ENCODE measurements at places on chromosomes 5 and 9.

DNA sequence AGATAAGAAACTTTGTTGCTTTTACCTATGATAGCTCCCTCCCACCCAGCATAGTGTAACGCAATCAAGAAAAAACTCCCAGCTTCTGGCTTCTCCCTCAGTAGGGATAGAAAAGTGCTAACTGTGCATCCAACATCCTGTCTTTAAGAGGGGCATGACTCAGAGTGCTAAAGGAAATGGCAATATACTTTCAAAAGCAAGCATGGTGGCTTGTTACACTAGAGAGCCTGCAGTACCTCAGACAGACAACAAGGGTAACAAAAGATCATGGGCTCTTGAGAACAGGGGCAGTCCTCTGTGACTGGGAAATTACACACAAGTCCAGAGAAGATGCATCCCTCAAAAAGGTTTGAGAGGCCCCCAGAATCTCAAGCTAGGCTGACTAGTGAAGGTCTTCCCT is 37.8 kb downstream of the PRELID2 start:
- no peak for DNase-seq

GRCh38 chr5:2415678-2416077 is 335.8 kb downstream of the IRX2 start:
- DNase-seq: no peak

DNA sequence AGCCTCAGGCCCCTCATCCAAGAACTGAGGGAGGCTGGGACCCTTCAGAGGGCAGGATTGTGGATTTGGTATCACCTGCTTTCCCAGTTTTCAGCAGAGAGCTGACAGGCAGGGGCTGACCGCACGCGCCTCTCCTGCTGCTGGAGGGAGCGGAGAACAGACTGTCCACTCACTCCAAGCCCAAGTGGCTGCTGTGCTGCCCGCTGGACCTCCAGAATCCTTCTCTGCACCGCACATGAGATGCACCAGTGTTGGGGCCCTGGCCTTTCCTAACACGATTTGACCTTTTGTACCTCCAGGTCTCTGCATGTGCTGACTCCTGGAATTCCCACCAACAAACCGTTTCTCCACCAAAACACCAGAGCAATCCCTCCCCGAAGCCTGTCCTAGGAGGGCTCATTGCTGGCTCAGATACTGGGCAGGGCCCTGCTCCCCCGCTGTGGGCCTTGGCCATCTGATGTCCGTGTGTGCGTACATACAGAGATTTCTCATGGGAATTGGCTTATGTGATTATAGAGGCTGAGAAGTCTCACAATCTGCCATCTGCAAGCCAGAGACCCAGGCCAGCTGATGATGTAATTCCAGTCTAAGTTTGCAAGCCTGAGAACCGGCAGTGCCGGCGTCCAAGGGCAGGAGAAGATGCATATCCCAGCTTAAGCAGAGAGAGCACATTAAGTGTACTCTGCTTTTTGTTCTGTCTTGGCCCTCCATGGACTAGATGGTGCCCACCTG is 141.7 kb downstream of the GADD45G start:
- DNase-seq: no peak

DNA sequence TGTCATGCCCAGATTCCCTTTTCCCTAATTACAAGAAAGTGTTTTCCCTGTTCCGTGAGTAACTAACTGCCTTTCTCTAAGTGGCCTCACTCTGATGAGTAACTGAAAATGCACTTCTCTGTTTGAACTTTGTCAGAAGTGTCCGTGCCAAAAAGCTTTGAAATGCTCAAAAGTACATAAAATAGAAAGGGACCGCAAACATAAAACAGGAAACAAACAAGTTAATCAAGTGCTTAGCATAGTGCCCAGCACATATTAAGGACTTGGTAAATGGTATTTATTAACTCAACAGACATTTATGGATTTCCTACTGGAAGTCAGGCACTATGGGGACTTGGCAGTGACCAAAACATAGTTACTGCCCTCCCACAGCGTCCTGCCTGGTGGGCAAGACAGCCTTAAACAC is 22.3 kb downstream of the AQP3 start:
- no peak for DNase-seq

DNA sequence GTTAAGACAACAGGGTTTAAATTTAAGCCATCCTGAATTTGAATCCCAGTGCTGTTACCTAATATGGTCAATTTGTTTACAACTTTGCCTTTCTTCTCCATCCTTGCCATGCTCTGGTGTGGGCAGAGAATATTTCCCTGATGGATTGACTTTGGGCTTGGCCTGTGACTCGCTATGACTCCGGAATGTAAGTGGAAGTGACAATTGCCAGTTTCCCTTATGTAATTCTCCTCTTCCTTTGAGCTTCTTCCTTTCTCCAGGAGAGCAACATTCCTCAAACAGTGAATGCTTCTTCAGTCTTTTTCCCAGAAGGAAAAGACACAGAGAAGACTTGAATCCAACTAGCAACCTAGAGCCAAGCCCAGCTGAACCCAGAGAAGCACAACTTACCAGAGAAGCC is 159.1 kb downstream of the LURAP1L start:
- no peak for DNase-seq

GRCh38 chr9:105150991-105151685 is 93.3 kb upstream of the SLC44A1 start:
- DNase-seq: no peak

DNA sequence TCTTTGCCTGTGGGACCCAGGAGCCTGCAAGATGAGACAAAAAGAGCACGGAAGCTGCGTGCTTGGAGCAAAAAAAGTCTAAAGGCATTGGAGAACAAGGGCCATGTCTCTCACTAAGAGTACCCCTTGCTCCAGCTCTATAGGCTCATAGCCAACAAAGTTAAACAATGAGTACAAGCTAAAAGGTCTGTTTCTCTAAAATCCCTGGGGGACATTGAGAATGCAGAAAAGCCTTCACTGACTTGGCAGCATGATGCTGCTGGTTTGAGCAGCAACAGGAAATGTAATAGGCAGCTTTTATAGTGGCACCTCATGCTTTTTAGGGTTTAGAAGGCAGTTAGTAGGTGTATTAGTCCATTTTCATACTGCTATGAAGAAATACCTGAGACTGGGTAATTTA is 287.5 kb downstream of the SMARCA2 start:
- DNase-seq: no peak

DNA sequence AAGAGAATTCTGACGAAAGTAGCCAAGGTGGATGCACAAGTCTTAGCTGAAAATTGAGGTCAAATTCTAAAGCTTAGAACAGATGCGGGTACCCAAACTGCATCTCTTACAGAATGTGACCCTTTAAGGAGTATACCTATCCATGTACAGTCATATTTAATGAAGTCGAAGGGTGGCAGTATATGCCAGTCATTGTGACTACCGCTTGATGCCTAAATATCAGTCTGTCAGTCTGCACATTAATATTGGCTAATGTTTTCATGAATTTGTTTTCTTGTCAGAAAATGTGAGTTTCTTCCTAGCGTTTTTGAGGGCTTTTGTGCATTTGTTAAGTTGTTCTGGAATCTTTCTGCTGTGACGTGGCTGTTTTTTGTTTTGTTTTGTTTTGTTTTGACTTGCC is 264.5 kb upstream of the ELAVL2 start:
- no peak for DNase-seq

- no peak for DNase-seq
These were observed 57.6 kb downstream of the MLLT3 start for GRCh38 chr9:20564650-20565049.

DNA sequence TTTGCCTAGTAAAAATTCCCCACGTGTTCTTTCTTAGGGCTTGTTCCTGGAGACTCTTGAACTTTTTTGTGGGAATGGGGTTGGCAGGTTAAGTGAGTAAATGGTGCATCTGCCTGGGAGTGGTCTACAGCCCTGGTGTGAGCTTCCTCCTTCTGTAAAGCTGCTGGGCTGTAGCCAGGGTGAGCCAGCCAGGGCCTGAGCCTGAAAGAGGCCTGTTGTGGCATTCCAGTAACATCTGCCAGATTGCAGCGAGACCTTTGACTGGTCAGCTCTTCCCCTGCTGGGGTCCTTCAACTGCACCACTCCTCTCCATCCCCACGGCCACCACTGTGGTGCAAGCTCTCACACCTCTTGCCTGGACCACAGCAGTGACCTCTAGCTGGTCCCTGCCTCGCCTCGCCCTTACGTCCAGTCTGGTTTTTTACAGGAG is 47.5 kb downstream of the SLC22A5 start:
- no peak for DNase-seq

DNA sequence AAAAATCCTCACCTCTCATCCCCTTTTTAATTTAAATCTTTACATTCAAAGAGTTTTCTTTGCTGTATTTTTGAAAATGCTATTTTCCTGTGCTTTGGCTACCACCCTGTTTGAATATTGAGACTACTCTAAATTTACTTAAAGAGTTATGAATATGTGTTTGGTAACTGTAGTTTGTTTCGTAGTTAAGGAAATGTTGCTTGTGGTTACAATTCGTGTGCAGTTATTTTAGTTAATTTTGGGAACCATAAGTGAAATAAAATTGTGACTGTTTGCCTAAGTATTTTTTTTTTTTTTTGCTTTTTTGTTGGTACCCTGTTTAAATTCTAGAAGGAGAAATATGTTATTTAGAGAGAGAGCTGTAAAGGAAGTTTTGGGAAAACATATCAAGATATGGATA is 78.7 kb downstream of the XRCC4 start:
- no peak for DNase-seq

DNA sequence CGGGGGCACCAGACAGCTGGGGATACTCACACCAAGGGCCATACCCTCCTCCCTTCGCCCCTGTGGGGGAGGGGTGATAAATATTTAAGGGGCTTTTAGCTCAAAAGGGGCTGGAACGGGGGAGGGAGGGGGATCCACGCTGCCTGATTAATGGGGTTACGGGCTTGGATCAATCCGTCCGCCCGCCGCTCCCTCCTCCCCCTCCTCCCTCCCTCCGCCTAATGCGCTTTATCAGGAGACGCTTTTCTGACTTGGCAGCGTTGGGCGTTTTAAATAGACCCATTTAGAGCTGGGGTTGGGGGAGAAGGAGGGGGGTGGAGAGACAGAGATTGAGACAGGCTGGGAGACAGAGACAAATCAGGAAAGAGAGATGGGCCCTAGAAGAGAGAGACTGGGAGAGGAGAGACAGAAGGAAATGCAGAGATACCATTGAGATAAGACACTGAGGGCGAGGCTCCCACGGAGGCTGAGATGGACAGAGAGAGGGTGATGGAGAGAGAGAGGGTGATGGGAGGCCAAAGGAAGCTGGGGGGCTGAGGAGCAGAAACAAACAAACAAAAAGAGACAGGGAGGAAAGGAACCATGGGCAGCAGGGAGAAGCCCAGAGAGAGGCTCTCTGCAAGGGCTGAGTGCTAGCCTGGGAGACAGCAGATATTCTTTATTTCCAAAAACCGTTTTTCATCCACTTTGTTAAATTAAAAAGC is 10.3 kb downstream of the CNTFR start:
- no peak for DNase-seq

- no peak for DNase-seq
These were observed 58.3 kb downstream of the NRG2 start for GRCh38 chr5:139984816-139985215.

- no peak for DNase-seq
These were observed 104.9 kb upstream of the ZNF618 start for GRCh38 chr9:113771199-113771598.

GRCh38 chr9:89366711-89367110 is 48.4 kb downstream of the SECISBP2 start:
- DNase-seq: no peak

DNA sequence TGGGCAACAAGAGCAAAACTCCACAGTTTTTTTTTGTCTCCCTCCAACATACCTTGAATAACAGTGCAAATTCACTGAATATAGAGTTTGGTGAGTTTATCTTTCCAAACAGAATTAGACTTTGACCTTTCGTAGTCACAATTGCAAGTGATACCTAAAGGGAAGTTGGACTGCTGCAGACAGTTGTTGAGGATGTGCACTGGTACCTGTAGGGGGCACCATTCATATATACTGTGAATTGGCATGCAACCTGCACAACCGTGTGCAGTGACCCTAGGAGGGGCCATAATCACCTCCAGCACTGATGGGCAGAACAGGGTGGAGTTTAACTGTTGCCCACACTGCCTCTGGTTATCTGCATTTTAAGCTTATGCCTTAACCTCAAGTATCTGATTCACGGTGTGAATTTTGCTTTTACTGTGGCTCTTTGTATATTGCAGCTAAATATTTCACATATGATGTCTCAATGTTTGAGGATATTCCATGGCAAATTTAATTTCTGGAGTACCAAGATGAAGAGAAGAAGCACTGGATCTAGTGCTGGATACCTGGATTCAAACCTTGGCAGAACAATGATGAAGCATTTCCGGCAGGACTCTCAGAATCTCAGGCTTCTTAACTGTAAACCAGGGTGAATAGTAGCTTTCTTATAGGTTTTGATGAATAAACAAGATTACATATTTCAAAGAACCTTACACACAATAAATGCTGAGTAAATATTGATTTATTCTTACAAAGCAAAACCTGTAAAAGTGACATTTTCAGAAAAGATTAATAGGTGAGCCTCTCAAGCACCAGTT is 144.3 kb downstream of the ACTBL2 start:
- no peak for DNase-seq

GRCh38 chr9:134208310-134208841 is 44.0 kb upstream of the RNU6ATAC start:
- DNase-seq: no peak

GRCh38 chr5:23105021-23105420 is 251.9 kb upstream of the CDH12 start:
- DNase-seq: no peak

DNA sequence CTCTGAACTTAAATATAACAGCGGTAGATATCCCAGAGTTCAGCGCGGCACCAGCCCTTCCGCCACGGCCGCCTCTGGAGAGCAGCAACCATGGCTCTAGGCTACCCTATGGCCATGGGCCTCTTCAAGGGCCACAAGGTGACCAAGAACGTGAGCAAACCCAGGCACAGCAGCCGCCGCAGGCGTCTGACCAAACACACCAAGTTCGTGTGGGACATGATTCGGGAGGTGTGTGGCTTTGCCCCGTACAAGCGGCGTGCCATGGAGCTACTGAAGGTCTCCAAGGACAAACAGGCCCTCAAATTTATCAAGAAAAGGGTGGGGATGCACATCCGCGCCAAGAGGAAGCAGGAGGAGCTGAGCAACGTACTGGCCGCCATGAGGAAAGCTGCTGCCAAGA is 229.0 kb downstream of the ACTL7B start:
- DNase-seq: no peak

- DNase-seq: no peak
These were observed 4.8 kb downstream of the KIAA0825 start for GRCh38 chr5:94613583-94613982.

DNA sequence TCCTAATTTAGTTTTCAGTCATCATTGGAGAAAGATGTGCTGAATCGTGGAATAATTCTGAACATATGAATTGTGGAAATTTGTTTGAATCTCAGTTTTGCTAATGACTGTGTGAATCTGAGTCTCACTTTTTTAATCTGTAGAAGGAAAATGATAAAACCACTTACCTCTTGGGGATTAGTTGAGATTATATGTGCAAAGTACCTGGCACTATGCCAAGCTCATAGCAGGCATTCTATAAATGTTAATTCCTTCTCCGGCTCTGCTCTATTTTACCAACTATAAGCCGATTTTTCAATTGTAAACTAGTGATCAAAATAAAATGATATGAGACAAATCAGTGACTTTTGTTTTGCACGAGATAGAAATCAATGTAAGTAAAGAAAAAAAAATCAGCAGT is 290.8 kb downstream of the TRPM3 start:
- no peak for DNase-seq

- DNase-seq: no peak
These were observed 271.8 kb upstream of the SMARCA2 start for GRCh38 chr9:1743121-1743960.

- DNase-seq: no peak
These were observed 11.6 kb upstream of the PRR16 start for GRCh38 chr5:120452471-120452870.

Measured in NCI-H1436 treated with DMSO at 0.1 percent for 48 hours (cell line).